Stimulated activated CD8-positive, alpha-beta memory T cell treated with anti-CD3 and anti-CD28 coated beads, Interleukin-4, amount 100 ng/mL, for 48 hours (primary cell): ENCODE measurements at places on chromosomes 4 and X.
A peak's percentile ranks its signal among the peaks of the same experiment; 100 is the strongest.

DNA sequence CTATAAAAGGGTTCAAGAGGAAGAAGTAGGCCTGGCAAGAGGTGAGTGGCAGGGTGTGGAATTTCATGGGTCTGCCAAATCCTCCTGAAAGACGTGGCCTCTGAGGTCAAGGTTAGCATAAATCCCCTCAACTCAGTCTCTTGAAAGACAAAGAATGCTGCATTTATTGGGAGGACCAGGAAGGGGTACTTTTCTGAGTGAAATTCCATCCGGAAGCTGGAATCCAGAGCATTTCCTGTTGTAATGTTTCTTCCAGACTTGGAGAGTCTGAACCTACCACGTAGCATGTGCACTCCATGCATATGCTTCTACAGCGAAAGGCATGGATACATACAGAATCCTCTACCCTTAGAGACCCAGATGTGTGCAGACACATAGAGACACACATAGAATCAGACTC, 13.4 kb upstream of the FGD1 start:
- DNase-seq: no peak

DNA sequence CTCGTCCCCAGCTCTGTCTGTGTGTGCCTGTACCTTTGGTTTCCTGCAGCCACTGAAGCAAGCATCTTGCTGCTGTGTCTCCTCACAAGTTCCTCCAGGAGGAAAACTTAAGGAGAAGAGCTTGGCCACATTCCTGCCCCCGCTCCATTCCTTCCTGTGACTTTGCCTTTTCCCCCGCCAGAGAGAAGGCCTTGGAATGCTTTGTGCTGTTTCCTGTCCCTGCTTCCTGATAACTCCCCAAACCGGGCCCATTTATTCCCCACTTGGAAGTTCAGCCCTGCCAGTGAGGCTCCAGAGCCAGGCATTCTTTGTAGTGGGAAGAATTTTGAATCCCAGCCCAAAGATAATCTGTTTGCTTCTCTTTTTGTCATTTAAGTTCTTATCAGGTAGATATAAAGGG, 33.1 kb downstream of the SMIM10L2A start:
- no peak for DNase-seq

GRCh38 chrX:101220662-101221260, 1.2 kb downstream of the DRP2 start:
- DNase-seq: no peak

DNA sequence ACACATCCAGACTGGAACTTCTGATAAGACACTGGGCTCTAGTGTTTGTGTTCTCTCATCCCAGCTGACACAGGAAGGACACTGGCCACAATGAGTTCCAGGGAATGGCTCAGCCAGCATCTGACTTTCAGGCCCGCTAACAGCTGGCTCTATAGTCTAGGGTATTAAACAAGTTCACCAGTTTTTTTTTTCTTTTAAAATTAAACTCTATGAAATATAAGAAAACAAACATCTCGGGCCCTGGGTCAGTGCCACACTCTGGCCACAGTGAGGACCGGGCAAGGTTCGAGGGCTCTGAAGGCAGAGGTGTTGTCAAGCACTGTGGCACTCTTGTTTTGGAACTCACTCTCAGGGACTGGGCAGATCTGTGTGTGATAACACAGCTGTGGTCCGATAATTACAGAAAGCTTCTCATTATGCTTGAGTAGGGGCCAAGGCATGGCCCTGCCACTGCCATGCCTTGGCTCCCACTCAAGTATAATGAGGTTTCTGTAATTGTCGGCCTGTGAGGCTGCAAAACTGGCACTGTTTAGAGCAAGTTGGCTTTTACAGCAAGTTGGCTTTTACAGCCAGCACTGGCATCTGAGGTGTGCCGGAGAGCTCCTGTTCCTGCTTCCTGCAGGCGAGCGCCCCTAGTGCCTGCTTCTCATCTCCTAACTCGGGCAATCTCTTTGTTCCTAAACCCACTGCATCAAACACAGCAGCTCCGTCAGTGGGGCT, 62.8 kb downstream of the PPP1R2C start:
- peak; percentile 36 for DNase-seq

DNA sequence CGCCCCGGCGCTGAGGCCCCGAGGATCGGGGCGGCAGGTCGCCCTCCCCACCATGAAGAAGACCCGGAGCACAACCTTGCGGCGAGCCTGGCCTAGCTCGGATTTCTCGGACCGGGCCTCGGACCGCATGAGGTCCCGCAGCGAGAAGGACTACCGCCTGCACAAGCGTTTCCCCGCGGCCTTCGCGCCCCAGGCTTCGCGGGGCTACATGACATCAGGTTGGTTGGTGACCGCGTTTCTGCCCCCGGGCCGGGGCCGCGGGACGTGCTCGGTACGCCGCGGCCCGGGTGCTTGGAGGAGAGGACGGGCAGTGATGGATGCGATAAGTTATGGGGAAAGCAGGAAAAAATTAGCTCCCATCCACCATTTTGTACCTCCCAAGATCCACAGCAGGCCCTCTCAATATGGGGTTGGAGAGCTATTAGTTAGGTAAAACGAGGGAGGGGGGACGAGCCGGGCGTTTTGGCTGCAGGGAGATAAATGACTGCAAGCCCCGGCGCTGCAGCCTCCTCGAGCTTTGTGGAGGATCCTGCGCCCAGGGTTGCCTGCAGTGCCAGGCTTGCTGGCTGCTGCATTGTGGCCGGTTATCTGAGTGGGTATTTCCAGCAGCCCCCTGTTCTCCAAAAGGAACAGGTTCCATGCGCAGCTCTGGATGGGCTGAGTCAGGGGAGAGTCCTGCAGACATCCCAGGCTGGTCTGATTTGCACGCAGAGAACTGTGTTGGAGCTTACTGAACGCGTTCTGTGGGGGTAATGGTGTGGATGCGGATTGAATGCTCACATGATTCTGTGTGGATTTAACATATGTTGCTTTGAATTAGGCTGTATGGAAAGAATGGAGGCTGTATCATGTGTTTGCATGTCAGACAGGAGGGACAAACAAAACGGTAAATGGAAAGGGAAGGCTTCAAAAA, 1.9 kb downstream of the STOX2 start:
- no peak for DNase-seq
